Stimulated activated CD4-positive, alpha-beta T cell treated with anti-CD3 and anti-CD28 coated beads, Interleukin-4, amount 100 ng/mL, for 1 hour (primary cell): ENCODE measurements at places on chromosomes 5 and 9.

DNA sequence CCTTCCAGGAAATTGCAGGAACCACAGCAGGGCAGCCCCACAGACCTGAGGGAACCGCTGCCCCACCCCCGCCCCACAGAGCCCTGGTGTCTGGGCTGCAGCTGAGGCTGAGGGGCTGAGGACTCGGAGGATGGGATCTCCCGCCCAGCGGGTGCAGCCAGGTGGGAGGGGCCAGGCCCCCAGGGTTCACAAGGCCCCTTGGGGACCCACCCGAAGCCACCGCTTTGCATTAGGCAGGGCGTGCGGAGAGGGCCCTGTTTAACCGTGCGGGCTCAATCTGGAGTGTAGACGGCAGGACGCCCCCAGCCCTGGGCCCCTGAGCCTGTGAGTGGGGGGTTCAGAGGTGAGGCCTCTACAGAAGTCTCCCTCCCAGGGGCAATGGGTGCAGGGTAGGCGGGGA lies 10.8 kb downstream of the NOTCH1 start:
- no peak for DNase-seq

DNA sequence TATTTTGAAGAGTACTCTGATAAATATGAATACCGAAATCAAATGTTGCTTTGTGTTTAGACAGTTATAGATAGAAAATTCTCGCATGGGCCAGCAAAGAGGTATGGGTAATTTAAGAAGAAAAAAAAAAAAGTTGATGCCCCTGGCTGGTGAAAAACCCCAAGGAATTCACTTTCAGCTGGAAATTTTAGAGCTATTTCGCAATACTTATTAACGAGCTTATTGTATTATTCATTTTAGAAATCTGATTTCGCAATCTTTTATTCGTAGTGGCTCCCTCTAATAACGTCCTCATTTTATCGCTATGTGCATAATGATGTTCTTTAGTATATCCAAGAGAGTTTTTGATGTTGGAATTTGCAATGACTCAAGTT lies 18.5 kb upstream of the FER start:
- no peak for DNase-seq

DNA sequence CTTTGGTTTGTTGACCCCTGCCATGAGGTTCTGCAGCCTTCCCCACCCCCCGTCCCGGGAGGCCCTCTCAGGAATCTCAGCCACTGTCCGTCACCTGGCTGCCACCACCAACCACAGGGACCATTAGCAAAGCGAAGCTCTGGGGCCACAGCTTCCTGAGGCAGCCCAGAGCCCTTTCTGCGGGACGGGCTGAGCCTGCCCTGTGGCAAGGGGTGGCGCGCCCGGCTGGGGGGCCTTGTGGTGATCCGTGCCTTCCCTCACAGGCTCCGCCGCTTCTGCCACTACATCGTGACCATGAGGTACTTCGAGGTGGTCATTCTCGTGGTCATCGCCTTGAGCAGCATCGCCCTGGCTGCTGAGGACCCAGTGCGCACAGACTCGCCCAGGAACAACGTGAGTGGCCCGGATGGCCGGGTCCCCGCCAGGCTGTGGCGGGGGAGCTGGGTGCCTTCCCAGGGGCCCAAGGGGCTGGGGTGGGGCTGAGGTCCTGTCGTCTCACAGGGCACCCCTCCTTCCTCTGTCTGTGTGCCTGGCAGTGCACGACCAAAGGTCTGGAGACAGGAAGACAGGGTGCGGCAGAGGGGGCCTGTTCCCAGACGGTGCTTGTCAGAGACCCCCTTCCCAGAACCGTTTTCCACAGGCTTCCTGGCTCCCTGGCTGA lies 169.2 kb downstream of the CACNA1B start:
- DNase-seq = no peak

DNA sequence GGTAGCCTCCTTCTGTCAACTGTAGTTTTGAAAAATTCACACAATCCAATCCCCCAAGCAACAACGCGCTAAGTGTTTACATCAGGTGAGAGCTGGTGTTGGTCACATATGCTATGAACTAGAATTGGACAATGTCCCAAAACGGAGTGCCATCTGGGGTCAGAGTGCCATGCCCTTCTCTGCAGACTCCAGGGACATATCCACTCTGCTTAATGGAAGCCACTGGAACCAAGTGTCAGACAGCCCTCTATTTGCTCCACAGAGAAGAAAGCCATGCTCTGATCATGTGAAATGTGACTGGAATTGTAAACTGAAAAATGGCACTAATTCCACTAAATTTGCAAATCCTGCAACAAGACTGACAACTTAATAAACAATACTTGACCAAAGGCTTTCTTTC lies 12.2 kb downstream of the ABCA1 start:
- DNase-seq = no peak

DNA sequence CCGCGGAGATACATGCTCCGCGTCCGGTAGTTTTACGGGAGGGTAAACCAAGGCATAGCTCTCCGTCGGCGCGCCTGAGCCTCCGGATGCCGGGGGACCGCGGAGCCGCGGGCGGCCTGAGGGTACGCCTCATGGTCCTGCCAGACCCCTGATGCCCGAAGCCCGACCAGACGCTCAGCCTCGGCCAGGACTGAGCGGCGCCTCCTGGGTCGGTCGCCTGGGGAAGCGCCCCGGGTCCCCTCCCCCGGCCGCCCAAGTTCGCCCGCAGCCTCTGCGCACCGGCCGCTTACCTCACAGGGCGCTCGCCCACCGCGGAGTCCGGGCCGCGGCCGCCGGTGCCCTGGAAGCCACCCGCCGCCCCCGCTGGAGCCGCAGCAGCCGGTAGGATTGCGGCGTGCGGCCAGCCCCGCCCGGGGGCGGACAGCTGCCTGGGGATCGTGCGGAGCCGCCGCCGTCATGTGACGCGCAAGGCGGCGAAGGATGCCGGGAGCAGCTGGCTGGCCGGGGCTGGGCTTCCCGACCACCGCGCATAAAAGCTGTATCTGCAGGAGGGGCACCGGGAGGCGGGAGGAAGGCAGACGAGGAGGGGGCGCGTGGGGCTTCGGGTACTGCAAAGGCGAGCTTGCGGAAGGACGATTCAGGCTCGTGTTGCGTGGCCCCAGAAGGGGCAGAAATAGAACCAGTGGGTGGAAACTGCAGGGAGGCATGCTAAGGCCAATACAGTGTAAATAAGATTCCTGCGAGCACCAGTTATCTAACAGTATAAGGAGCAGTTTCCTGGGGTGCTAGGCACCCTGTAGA lies at the start of gene FBXO10:
FBXO10 (minus strand) TSS at position 460 of the 801 bp plus-strand sequence. CDS start 34,612 bp downstream, outside the sequence.
- DNase-seq = peak; percentile 41

DNA sequence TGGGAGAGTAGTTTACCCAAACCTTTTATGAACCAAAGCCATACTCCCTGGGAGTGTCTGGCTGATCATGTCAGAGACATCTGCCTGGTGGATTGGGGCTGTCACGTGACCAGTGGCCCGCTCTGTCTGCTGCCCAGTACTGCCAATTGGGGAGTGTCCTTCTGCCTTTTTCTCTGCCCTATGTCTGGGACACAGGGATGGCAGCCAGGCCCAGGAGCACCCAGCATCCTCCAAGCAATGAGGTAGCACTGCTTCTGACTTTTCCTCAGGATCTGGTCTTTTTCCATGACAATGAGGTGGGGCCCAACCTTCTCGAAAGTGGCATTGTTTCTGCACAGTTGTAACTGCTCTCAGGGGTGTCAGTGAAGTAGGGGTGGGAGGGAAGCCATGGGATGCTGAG lies 21.8 kb downstream of the DAPK1 start:
- no peak for DNase-seq

GRCh38 chr5:174221436-174221835 lies 175.9 kb downstream of the NSG2 start:
- DNase-seq = no peak

DNA sequence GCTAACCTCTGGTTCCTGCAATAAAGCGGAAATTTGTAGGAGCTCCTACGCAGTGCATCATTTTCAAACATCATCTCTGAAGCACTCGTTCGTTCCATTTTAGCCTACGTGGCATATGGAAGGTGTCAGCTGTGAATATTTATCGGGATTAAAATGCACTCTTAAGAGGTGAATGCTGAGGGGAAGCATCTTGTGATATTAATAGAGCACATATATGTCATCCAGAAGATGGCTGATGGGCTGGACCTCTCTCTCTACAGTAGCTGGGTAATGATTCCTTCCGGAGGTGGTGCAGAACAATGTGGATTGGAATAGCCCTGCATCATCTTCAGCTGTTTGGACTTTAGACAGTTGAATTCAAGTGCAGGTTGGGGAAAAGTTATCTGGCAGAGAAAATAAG lies 478.7 kb downstream of the DMAC1 start:
- DNase-seq = no peak

DNA sequence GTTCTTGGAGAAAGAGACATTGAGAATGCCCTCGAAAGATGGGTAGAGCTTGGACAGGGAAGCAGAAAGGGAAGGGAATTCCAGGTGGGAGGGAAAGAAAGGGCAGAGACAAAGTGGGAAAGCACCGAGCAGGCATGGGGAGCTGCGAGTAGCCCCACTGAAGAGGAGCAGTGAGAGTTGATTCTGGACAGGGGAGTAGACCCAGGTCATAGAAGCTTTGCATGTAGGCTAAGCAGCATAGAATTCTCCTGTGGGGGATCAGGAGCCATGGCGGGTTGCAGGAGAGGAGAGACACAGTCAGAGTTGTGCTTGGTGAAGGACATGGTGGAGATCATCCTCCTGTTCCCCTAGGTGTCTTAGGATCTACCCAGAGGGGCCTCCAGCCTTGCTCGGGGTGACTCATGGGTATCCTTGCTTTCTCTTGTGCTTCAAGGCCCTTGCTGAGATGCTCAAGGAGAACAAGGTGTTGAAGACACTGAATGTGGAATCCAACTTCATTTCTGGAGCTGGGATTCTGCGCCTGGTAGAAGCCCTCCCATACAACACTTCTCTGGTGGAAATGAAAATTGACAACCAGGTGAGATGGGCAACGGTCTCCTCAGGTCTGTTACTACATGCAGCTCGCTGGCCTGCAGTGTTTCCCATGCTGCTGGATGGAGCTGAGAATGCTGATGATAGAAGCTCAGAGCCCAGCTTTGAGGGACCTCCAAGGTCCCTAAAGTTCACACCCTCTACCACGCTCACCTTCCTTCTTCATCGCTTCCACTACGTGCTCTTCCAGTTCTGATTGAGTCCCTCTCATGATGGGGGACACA lies 64.5 kb downstream of the TSTD2 start:
- DNase-seq = no peak

DNA sequence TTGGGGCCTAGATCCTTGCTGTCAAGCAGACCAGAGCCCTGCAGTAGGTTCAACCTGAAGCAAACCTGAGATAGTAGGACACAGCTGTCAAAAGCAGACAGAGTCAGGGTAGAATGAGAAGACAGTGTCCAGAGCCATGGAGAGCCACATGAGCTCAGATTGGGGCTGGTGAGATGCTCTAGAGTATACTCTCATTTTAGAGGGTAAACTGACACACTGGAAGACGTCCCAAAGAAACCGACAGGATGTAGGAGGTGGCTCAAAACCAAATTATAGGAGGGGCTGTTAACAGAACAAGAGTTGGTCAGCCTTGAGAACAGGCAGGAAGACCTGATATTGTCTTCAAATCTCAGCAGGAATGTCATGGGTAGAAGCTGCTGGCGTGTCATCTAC lies 11.5 kb downstream of the CCDC69 start:
- no peak for DNase-seq

GRCh38 chr9:83533296-83533695 lies 4.9 kb downstream of the FRMD3 start:
- DNase-seq = no peak

GRCh38 chr9:127642082-127642740 lies 30.1 kb downstream of the STXBP1 start:
- no peak for DNase-seq

DNA sequence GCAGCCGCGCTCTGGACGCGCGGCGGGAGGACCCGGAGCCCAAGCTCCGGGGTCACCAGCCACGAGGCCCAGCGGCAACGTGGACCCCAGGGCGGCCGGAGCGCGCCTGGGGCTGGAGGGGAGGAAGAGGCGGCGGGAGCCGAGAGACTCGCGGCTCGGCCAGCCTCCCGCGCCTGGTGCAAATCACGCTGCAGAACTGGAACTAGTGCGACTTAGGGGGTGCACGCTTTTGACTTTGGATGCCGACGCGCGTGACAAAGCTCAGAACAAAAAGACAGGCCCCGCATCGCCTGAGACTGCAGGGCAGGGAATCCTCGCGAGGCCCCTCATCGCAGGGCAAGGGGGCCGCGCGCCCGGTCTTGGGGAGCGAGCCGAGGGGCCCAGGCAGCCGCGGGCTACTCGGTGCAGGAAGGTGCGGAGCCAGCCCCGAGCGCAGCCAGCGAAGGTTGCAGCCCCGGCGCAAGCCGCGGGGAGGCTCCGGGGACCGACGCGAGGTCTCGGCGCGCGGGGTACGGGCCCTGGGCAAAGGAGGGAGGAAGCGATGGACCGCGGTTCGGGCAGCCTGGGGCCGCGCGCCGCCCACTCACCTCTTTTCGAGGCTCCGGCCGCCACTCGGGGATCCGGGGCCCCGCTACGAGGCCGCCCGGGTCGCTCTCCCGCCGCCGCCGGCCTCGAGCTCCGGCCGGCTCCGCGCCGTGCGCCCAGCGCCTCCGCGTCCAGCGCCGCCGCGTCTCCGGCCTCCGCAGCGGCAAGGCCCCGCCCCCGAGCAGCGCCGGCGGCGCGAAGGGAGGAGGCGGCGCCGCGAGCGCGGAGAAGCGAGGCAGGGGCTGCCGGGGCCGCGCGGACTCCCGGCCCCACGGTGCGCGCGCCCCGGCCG lies at the start of gene GOLM1:
GOLM1 (minus strand) TSS at position 735 of the 877 bp plus-strand sequence. CDS start 20,238 bp downstream, outside the sequence.
- peak; percentile 26 for DNase-seq

- no peak for DNase-seq
These were observed 135.9 kb upstream of the ADAMTSL1 start for GRCh38 chr9:18338042-18338441.

- no peak for DNase-seq
These were observed 490.8 kb downstream of the TLE4 start for GRCh38 chr9:80062567-80062966.

DNA sequence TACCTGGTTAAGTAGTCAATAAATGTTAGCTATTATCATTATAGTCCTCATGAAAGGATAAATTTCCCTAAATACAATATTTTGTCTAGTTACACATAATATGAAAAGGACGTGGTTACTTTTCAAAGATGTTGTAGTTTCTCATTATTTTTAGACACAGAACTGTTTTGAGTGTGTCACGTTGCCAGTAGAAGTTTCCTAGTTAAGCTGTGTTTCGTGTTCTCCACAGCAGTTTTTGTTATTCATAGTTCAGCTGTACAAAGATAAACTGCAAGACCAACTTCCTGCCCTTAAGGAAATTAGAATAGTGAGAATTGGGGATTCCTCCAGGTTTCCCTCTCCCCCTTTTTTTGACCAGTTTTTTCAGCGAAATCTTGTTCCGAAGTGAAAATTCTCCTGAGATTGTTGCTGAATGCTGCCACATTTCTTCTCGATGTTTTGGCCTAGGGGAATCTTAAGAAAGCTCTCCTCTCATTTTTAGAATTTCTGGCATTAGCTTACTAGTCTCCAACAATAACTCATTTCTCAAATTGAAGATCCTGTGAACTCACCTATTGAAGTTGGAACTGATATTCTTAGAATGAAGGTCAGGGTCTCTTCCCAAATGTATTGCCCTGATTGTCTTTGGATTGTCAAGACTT lies 176.1 kb downstream of the PAM start:
- DNase-seq = no peak
